Stimulated activated CD4-positive, alpha-beta T cell treated with anti-CD3 and anti-CD28 coated beads, Interleukin-1b, Interleukin-23, amount 100 ng/mL, for 24 hours (primary cell): ENCODE measurements at places on chromosomes 5 and 9.

DNA sequence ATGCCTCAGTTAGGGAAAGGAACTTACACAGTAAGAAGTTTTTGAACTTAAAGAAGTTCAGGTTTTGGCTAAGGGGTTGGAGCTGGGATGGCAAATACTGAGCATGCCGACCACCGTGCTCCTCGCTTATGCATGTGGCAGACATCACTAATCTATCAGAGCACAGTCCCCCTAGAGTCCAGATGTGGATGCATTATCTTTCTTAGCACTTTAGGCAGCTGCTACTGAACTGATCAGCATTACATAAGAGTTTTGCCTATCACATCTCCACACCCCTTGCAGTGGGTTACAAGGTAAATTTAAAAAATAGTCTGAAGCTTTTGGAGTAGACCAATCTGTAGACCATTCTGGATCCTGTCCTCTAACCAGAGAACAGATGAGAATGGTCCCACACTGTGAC is 22.4 kb downstream of the MACIR start:
- no peak for DNase-seq

DNA sequence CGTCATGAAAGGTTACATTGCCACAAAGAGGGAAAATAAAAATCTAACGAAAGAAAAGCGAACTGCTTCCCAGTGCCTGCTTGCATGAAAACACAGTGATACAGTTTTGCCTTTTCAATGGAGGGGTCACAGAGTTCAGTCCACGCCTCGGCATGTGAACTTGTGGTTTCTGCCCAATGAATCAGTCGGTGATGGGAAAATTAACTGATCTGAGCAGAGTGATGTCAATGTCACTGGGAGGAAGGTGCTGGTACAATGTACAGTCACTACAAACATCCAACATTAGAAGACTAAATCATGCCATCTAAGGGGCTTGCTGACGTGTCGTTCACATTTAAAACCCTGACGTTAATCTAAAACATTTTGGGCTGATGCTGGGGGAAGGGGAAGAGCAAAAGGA is 151.8 kb upstream of the MSX2 start:
- no peak for DNase-seq

DNA sequence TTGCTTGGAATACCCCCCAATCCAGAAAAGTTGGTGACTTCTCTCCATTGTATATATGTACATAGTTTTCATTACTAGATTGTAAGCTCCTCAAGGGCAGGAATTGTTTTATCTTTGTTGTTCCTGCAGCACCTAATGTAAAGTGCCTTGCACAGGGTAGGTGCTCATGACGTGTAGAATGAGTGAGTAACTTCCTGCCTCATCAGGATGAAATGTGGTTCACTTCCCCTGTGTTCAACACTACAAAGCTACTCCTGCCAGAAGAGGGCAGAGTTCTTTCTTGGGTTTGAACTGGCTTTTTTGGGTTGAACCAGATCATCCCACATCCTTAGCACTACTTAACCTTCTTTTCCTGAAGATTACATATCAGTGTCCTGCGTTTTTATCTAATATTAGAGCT is 23.9 kb downstream of the GTF3C4 start:
- no peak for DNase-seq

- DNase-seq: no peak
Observed at GRCh38 chr5:61576556-61576955, 244.5 kb downstream of the ZSWIM6 start.

GRCh38 chr9:8252445-8252844 is 452.9 kb upstream of the DMAC1 start:
- DNase-seq: no peak

GRCh38 chr9:35658968-35659220 is 802 bp downstream of the CCDC107 start:
- DNase-seq: no peak
